ENCODE measurements at places on chromosomes 1 and 21.

GRCh38 chr1:215887627-215888026 lies 320.5 kb downstream of the KCTD3 start:
- DNase-seq: no peak

DNA sequence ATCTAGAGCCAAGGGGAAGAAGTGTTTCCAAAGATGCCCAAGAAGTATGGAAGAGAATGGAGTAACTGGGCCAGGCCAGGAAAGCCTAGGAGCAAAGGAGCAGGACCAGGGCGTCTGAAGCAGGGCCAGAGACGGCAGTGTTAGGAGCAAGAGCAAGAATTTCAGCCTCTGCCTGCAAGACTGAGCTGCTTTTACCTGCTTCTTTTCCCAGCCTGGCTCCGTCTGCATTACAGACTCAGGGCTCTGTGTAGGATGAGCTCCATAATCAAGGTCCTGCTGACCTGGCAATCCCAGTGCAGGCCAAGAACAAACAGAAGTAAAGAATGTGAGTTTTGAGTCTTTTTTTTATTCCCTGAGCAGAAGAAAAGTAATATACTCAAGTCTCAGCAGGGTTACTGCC lies 10.1 kb downstream of the FMO1 start:
- no peak for DNase-seq

- DNase-seq: no peak
Measured at GRCh38 chr1:19074902-19075721, 118.6 kb upstream of the IFFO2 start.

- no peak for DNase-seq
Measured at GRCh38 chr1:24337455-24337854, 18.3 kb downstream of the GRHL3 start.

DNA sequence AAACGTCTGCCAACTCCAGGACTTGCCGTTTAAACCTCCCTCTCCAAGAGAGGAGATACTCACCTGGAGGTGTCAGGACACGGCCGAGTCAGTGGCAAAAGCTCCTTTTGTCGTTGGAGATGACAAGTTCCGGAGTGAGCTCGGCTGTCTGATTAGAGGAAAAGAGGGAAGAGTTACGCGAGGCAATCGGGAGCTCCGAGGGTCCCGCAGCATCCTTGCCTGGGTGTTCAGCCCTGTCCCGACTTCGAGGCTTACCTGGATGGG lies 497 bp downstream of the ID3 start:
- no peak for DNase-seq

GRCh38 chr1:83960669-83961277 lies 38.2 kb downstream of the TTLL7 start:
- DNase-seq: no peak

GRCh38 chr1:182213163-182213562 lies 151.7 kb upstream of the ZNF648 start:
- DNase-seq: no peak

- DNase-seq: no peak
Measured at GRCh38 chr1:66434096-66434495, 99.9 kb upstream of the SGIP1 start.

DNA sequence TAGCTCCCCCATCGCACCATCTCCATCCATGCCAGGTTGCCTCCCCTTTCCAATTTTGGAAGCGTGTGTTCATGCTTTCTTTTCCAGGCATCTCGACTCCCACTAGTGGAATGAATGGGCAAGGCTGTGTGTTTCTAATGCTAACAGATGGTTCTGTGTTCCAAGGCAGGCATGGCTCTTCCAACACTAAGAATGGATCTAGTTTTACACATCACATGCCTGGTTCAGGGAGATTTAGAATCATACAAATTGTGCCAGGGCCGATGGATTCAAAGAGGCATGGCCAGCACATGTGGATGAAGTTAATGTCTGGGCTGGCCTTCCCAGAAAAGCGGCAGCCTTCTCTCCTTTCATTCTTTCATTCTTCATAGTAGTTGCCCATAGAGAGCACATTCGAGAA lies 438.7 kb downstream of the PRDM2 start:
- no peak for DNase-seq

- no peak for DNase-seq
Measured at GRCh38 chr1:186715887-186716809, 35.9 kb upstream of the PTGS2 start.

DNA sequence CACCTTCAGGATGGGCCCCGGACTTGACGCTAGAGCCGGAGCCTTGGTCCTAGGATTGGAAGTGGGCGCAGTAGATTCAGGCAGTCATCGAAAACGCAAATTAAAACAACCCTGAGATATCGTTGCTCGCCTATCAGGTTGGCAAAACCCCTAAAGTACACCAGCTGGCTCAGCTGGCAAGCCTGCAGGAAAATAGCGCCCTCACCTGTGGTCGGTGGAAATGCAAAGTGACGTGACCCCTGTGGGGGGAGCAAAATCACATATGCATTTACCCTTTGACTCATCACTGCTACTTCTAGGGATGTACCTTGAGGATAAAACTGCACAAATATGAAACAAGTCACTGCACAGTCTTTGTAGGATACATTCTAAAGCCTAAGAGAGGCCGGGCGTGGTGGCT lies 170.3 kb upstream of the TMEM51 start:
- no peak for DNase-seq

GRCh38 chr1:26857473-26858060 lies 5.4 kb upstream of the SFN start:
- DNase-seq: no peak

DNA sequence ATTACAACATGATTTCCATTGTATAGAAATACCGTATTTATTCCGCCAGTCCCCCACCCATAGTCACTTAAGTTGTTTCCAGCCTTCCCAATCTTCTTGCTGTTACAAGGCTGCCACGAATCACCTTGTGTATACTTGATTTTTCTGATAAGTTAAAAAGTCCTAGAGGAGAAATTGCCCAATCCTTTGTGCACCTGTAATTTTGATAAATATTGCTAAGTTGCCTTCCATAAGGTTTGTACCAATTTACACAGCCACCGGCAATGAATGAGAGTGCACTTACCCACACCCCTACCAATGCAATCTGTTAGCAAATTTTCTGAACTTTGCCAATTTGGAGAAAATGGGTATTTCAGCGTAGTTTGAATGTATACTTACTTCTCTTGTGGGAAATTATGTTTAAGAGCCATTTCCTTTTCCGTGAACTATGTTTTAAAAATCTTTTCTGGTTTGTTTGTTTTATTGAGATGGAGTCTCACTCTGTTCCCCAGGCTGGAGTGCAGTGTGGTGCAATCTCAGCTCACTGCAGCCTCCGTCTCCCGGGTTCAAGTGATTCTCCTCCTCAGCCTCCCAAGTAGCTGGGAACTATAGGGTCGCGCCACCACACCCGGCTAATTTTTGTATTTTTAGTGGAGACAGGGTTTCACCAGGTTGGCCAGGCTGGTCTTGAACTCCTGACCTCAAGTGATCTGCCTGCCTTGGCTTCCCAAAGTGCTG lies 87.4 kb downstream of the DHRS3 start:
- DNase-seq: no peak

DNA sequence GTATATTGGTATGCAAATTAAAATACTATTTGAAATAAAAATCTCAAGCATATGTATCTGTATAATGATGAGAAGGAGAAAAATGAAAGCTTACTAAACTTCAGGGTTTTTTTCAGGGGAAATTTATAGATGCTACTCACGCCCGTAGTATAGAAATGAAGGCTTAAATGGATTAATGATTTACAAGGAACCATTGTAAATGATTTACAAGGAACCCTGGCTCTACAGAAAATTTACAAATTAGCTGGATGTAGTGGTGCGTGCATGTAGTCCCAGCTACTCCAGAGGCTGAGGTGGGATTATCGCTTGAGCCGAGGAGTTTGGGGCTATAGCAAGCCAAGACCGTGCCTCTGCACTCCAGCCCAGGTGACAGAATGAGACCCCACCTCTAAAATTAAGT lies 150.5 kb downstream of the PCBP3 start:
- no peak for DNase-seq

- DNase-seq: no peak
Measured at GRCh38 chr21:42313501-42313969, 1.7 kb downstream of the TFF3 start.

DNA sequence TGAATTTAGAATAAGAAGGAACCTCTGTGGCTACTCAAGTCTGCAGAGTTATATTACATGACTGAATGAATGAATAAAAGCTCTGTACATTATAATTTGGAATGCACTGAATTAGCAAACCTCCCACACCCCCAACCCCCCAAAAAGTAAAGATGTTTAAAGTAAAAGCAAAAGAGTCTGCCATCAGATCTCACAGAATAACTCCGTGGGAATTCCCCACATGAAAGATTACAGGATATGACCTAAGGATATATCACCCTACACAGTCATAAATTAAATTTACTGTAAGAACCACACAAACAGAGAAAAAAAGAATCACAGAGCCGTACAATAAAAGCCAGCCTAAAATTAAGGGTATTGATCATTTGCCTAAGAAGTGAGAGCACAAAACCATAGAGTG lies 587.3 kb downstream of the PTPRC start:
- DNase-seq: peak; percentile 37

GRCh38 chr1:149934356-149934755 lies 2.3 kb downstream of the MTMR11 start:
- DNase-seq: no peak

GRCh38 chr1:247211339-247211738 lies 39.5 kb upstream of the ZNF124 start:
- no peak for DNase-seq

DNA sequence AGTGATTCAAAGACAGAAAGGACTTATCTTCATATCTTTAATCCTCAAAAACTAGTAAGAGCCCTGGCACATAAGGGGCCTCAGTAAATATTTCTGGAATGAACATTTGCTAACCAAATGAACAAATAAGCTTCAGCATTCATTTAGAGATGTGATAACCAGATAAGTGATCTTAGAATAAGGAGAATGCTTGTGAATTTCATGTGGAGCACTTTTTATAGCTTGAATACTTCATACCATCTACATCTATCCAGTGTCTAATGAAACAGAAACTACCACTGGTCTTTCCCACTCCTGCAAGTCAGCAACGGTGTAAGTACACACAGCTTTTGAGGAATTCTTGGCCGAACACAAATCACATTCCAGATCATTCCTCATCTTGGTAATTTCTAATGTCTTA lies 38.5 kb downstream of the EDEM3 start:
- no peak for DNase-seq

DNA sequence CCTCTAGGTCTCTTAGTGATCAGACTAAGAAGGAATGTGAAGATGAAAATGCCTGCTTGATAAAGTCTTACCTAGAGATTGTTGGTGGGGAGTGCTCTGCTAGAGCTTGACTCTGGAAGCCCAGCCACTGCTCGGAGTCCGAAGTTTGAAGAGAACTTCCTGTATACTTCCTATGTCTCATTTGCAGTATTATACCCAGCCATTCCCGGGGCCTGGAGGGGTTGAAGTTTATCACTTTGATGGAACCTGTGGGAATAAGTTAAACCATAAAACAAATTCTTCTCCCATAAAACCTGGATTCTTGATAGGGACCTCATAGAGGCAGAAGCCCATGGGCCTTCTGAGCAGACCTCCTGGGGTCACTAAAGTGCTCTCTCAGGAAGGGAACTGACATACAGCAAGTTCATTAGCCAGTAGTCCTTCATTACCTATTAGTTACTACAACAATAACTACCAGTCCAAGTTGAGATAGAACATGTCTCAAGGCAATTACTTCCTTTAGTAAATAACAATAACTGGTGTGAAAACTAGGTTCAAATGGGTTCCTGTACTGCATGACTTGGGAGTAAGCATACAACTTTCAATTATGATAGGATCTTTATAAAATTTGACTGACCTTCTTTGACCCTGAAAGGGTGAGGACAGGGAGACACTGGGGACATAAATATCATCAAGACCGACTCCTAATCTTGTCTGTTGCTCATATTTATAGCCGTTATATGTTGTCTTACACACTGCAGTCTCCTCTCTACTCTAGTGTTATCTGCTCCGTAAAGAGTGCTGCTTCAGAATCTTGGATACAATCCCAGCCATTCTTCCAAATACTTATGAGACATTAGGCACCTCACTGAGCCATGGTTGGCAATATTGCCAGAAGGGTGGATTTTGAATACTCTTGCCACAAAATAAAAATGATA lies at the start of gene OR6N1:
Gene OR6N1 (minus strand): TSS at position 246 of the 917 bp plus-strand sequence. CDS start 5,513 bp downstream, outside the sequence.
- no peak for DNase-seq

DNA sequence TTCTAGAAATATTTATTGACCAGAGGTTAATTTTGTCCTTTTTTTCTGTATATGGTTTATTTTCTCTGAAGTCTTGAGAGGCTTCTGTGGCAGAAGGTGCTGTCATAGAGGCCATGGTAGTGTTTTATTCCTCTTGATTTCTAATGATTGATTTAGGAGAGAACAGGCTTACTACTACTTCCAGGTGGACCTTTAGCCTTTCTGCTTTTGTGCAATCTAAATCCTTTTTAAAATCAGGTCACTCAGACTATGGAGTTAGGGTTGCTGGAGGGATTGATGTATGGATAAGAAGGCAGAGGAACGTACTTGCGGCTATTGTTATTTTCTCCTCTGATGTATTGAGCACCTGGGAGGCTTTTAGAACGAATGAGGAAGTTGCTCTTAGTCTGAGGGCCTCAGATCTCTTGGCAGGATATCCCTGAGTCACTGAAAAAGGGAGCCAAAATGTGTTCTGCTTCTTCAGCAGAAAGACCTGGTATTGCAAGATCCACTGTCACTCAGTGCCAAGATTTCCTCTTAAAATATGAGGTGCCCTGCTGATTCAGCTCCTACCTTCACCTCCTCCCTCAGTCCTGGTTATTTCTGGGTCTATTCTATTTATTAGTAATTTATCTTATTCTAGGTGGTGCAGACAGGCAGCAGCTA lies 277.4 kb downstream of the ZNF648 start:
- no peak for DNase-seq

- DNase-seq: no peak
Measured at GRCh38 chr1:99326215-99326949, 62.1 kb downstream of the PLPPR4 start.

Data from stimulated activated naive CD4-positive, alpha-beta T cell treated with Interleukin-2 at 50 U/mL for 16 hours (primary cell).